ENCODE measurements at places on chromosomes 4 and X.

DNA sequence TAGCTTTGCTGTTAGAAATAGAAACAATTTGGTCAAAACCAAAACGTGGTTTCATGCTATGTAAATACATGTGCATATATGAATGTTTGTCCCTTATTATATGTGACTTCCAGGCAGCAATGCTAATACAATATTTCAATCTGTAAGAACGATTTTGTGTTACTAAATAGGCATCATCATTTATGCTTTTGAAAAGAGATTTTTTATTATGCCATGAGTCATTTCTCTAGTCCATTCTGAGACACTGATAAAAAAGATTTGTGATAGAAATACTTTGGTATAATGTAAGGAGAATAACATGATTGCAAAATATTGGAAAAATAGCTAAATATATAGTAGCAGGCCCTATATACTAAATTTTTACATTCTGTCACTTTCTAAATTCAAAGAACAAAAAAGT is 28.9 kb downstream of the SYNPO2 start:
- no peak for DNase-seq

GRCh38 chr4:181372014-181372413 is 871.2 kb upstream of the TENM3 start:
- DNase-seq = no peak

DNA sequence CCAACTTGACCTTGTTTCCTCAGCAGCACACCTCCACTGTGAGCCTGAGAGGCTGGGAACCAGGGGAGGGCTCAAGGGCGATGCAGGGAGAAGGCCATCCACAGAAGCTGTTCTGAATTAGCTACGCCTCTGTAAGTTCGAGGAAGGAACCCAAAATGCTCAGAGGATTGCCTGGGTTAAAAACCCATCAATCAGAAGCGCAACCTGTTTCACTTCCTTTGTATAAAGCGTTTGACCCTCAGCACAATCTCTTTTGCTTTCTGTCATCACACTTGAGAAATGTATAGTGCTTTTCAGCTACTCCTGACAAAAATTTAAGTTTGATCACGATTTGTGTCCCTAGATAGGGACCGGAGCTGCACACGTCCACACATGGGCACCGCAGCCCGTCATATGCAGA is 48.0 kb upstream of the MAP3K15 start:
- DNase-seq = no peak

DNA sequence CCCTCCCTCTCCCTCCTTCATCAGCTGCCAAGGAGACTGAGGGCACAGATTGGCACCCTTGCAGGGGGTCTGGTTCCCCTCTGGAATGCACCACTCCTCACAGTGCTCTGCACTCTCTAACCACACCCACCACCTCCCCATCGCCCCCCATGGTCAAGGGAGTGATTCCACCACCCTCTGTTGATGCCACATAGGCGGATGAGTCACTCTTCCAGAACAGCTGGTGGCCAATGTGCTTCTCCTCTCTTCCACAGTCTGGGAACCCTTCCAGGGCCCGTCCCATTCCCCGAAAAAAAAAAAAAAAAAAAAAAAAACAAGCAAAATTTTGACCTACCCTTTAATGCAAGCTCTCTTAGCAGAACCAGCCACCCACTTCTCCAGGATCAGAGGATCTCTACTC is 341.3 kb upstream of the KLF3 start:
- DNase-seq = no peak

- DNase-seq = no peak
Observed at GRCh38 chr4:88264336-88264735, 20.0 kb downstream of the PPM1K start.

DNA sequence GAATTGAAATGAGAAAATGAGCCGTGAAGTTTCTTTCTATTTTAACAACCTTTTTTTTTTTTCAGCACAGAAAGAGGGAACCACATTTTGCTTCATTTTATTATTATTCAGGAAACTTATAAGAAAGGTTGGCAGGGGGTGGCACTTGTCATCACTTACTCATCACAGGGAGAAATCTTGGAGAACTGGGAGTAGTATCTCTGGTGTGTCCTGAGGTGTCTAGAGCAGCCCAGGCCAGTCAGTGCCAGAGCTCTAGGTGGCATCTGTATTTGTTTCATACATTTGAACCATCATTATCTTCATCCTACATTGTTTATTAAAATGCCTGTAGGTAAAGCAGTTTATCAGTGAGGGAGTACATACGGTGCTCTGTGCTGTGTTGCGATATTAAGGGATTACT is 43.8 kb upstream of the ARHGAP24 start:
- DNase-seq = no peak

DNA sequence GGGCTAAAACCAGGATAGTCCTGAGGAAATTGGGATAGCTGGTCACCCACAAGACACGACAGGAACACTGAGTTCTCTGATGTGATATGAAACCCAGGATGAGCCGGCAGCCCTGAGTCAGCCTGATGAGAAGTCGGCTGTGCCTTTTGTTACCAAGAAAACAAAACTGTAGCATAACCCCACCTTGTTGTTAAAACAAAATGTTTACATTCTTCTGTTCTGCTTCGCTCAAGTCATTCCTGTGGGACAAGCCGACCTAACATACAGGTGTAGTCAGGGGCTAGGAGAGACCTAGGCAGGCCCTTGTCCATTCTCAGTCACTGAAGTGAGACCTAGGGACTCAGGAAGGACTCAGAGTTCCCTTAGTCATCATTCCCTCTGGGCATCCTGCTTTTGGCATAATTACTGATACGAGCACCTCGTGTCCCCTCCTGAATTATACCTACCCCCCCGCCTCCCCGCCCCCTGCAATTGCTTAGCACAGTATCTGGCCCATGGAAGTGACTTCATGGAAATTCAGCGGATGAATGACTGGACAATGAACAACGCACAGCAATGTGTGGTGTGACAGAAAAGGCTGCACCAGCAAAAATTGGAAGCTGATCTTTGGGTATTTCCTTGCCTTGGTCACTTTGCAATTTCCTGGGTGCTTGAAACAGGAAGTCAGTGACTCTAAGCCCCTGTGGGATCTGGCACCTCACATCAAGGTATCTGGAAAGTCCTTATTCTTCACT is 31.9 kb upstream of the TLR2 start:
- DNase-seq = no peak

- no peak for DNase-seq
Observed at GRCh38 chrX:108165383-108166111, 74.0 kb downstream of the ATG4A start.

- DNase-seq = no peak
Observed at GRCh38 chr4:136793848-136794247, 738.4 kb downstream of the PCDH18 start.

DNA sequence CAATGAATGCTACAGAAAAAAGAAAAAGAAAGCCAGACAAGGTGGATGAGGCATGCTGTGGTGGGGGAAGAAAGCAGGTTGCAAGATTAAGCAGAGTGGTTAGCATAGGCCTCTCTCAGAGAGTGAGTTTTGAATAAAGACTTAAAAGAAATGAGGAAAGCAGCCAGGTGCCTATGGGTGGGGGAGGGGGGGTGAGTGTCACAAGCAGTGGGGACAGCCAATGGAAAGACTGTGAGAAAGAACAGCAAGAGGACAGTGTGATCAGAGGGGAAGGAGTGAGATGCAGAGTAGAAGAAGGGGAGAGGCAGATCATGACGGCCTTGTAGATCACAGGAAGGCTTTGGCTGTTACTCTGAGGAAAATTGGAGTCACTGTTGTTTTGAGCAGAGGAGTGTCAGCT is 162.5 kb downstream of the SOX3 start:
- no peak for DNase-seq

DNA sequence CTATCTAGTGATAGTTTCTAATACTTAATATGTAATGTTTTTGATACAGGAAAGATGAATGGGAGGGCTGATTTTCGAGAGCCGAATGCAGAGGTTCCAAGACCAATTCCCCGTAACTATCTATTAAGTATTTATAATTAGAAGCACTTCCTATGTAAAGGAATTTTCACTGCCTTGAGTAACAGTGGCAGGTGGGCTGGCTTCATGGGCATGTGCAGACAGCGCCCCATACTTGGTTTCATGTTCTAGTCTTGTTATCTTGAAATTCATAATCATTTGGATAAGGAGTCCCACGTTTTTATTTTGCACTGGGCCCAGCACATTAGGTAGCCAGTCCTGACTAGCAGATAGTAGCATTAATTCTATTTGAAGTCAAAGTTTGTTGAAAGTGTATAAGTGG is 1.7 kb downstream of the OCIAD1 start:
- no peak for DNase-seq

DNA sequence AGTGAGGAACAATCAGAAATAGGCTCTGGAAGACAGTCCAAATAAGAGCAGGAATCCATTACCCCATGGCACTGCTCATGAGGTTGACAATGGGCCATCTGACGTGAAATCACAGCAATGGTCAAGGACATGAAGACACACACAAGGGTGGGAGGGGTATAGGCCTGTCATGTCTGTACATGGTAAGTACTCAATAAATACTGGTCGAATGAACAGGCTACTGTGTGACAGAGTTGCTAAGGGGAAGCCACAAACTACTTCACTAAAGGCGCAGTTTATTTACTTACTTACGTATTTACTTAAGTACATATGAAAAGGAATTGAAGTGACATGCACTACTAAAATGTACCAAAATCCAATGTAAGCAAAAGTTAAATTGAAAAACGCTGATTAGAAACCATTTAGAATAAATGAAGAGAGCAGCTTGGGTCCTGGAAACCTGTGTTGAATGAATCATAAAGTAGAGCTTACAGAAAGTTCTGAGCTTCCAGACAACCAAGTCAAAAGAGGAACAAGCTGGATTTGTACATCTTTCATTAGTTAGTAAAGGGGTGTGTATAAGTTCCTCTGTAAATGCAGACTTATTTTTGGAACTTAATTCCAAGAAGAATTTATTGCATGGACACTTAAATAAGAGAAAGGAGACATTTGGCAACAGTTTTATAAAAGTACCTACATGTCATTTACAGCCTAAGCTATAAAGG is 32.7 kb downstream of the ALPK1 start:
- no peak for DNase-seq

GRCh38 chr4:123924536-123924935 is 527.9 kb downstream of the SPRY1 start:
- DNase-seq = no peak

DNA sequence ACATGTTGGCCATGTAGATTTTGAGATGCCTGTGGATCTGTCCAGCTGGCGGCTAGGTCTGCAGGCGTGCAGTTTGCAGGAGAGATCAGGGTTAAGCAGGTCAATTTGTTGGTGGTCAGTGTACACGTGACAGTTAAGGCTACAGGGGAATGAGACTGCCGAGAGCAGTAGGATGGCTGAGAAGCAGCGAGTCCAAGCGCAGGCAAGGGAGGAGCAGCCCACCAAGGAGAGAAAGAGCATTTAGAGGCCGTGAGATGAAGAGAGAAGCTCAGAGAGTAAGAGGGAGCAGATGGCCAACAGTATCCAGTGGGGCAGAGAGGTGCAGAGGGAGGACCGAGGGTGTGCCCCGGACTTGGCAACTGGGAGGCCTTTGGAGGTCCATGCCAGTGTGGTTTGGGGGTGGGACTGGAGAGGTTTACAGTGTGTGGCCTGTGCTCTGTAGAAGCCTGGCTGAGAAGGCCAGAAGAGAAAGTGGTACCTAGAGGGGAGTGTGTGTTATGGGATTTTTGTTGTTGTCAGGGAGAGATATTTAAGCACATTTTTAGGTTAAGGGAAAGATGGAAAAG is 18.4 kb downstream of the SNX25 start:
- no peak for DNase-seq

DNA sequence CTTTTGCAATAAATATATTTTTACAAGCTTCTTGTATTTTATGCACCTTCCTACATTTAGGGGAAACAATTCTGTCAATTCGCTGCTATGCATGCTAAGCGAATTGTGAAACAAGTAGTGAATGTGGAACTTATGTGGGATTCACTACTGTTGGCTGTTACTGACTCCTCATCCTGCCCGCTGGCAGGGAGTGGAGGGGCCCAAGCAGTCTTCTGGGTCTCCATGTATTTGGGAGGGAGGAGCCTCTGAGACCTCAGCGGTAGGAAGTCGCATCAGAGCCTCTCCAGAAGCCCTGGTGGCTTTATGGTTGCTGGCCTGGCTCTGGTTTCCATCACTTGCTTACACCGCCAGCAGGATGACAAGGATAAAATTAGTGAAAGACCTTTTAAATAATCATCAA is 3.7 kb upstream of the SETD7 start:
- DNase-seq = no peak

DNA sequence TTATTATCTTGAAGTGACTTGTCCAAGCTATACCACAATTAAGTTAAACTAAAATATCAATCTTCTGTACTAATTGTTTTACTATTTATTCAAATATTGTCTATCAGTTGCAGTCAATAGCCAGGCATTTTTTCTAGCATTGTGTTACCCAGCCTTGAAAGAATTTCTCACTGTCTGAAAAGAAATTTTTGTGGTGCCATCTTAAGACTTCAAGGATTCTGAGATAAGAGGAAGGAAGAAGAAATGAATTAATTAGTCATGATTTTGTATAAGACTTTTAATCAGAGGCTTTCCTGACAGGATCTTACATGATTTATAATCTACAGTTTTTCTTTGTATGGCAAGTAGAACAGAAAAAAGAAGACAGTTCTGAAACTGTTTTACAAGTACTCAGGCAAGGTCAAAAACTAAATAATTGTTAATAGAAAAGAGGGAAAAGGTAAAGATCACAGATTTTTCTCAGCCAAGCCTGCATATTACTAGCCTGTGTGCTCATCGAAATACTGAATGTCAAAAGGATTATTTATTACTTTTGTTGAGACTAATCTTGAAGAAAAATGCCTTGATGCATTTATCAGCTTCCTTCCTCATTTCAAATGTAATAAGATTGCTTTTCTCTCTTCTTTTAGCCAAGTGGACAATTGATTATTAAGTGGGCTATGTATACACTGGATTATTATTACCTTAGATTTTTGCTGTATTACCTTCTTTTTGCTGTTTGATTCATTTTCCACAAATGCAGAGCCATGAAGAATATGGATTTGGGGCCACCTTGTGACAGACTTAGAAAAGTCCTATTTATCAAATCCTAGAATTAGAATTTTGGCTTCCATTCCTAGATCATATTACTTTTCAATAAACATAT is 53.8 kb downstream of the CXCL1 start:
- DNase-seq = no peak

DNA sequence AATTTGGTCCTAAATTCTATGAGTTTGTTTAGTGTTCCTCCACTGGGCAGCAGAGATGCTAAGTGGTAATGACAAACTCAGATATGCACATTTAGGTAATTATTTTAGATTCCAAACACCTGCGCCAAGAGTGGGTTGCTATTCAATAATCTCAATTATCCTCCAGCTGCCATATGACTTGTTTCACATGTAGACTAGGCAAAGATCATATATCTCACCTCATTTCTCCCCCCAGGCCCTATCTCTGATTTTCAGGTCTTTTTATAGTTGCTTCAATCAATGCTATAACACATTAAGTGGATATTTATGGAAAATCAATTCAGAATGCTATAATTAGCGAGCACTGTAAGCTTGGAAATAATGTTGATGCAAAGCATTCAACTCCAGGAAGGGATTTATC is 217.6 kb downstream of the KCTD8 start:
- no peak for DNase-seq

All from stimulated activated CD8-positive, alpha-beta memory T cell treated with anti-CD3 and anti-CD28 coated beads, Interleukin-4, amount 100 ng/mL, for 4 hours (primary cell).